ENCODE measurements at places on chromosomes 12 and 14. TPM values are rescaled to one million over a fixed set of nuclear protein-coding genes. Genes with fewer than 3 reads are reported as not detected.

Gene FOXG1
- 0.07 TPM for total RNA-seq

Gene FAIM2
- total RNA-seq, result not detected

Gene IL23A
- total RNA-seq, result not detected

Gene POTEM
- not detected for total RNA-seq

Gene DPY19L2
- total RNA-seq, result 3.0 TPM

Gene WNT5B
- total RNA-seq, result 0.53 TPM

Gene CLEC4D
- total RNA-seq, result not detected

Gene DHRS2
- total RNA-seq, result 1.5 TPM

Gene AICDA
- not detected for total RNA-seq
